ENCODE measurements at places on chromosomes 11 and 22.

DNA sequence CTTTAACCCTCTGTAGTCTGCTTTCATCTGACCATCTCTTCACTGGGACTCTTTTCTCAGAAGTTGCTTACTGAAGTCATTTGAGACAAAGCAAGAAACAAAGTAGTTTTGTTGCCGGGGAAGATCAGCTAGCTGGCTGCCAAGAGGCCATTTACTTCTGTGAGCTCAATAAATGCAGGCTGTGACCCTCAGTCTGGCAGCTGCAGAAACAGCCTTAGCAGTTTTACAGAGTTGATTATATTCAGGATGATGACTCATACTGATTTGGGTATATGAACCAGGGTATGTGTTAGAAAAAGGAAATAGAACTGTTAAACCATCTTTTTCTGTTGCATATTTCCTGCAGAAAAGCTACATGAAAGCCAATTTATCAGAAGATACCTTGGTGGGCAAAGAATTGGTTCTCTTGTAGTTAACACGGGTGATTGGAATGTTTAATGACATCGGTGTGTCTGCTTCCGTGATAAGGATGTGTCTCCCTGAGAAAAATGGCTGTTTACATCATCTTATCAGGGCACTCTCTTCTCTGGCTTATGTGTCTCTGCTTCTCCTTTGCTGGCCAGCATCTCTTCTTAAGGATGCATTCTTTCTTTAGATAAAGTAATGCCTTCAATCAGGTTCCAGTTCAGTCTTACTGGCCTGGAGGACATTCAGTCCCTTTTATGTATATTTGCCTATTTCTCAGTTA is 18.5 kb downstream of the FIBIN start:
- no peak for DNase-seq

GRCh38 chr11:33160136-33160535 is 1.1 kb downstream of the CSTF3 start:
- DNase-seq = no peak

DNA sequence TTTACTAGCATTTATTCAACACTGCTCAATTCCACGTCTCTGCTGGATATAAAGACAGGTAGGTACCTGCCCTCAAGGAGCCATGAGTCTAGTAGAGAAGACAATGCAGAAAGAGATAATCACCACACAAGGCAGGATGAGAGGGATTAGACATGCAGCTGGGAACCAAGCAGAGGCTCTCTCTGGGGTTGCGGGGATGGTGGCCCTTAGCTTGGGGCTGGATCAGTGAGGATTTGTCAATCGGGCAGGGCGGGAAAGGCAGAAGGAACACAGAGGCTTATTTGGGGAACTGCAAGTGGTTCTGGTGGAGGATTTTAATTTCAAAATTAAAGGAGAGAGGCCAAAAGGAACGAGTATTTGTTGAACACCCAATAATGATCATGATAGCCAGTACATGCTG is 8.5 kb upstream of the DMC1 start:
- no peak for DNase-seq

DNA sequence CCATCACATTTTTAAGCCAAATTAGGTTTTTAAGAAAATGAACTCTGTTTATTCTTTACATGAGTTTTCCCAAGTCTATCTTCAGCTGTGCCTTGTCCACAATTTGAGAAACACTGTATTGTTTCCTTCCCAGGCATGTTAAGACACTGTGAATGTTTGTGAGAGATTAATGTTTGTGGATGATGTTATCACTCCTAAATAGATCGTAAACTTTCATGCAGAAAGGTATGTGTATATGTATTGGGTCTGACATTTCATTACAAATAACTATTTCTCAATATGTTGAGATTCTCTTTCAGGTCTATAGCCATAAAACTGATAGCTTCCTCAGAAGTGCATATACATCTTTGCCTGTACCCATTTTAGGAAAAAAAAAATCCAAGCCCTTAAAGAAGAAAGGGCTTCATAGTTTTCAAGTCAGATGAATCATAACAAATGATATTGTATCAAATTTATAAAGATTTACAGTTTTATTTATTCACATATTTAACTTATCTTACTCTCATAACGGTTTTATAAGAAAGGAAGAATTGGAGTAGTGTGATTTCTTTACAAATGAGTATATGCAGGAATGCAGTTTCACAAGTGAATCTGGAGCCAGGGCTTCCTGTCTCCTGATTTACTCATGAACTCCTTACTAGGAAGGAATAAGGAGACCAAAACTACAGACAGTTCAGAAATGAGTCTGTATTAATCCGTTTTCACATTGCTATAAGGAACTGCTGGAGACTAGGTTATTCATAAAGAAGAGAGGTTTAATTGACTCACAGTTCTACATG is 11.2 kb downstream of the OR8D1 start:
- no peak for DNase-seq

- DNase-seq = no peak
These were observed 21.6 kb upstream of the SUSD2 start for GRCh38 chr22:24159650-24160049.

GRCh38 chr11:12376259-12377081 is 901 bp upstream of the PARVA start:
- DNase-seq = no peak

Measured in SHP77 treated with DMSO at 0.1 percent for 48 hours (cell line).